ENCODE measurements at places on chromosomes 6 and 20.

GRCh38 chr20:57322476-57322875 lies 7.1 kb upstream of the SPO11 start:
- DNase-seq: no peak

- DNase-seq: no peak
Measured at GRCh38 chr6:168131464-168132415, 52.7 kb upstream of the FRMD1 start.

DNA sequence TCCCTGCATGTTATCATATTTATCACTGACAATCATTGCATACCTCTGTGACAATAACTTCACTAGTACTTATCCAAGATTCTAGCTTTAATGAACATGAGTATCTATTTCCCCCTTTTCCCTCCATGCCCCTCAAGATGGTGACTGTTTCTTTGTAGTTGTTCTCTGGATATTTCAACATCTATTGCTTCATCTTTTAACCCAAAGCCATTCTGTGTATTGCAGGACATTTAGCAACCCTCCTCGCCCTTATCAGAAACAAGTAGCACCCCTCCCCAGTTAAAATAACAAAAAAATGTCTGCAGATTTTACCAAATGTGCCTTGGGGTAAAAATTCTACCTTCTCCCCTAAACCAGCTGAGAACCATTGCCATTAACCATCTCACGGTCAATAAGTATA lies 979.8 kb upstream of the MANEA start:
- no peak for DNase-seq

GRCh38 chr6:150377211-150377781 lies 8.5 kb downstream of the IYD start:
- DNase-seq: no peak

DNA sequence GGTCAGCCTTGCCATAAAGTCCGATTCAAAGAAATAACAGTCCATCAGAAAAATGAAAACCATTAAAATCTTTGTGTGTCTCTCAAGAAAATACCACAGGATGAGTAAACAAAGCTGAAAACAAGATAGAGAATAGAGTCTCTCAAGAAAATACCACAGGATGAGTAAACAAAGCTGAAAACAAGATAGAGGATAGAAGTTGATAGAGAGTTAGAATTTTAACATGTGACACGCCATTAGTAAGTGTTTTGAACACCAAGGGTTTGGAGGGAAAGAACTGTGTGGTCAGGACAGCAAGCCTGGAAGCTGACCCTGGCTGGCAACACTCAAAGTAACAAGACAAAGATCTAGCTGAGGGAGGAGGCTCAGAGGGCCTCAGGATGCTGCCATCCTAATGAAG lies 43.9 kb upstream of the PRND start:
- no peak for DNase-seq

DNA sequence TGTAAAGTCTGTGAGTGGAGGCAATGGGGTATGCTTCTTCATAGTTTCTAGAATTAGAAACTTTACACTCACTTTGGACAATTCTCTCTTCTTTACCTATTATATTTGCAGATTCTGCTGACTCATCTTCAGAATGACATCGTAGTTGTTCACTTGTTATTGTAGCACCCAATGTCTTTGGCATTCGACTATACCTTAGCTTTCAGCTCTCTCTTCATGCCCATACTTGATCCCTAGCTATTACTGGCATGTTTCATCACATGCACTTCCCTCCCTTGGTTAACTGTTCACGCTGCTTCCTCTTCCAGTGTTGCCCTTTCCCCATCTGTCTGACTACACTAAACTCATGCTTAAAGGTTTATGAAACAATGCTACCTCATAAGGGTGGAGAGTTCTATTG lies 298.1 kb upstream of the TCF21 start:
- no peak for DNase-seq

All from stromal cell of bone marrow (primary cell).